Dermis microvascular lymphatic vessel endothelial cell (primary cell): ENCODE measurements at places on chromosomes 7 and 10. TPM values are rescaled to one million over a fixed set of nuclear protein-coding genes. Genes with fewer than 3 reads are reported as not detected.

Gene CCAR1
- total RNA-seq: 20.7 and 32.7 TPM in 2 replicates

Gene KIAA1217
- total RNA-seq: 9.1 and 11.1 TPM in 2 replicates

Gene UBE3C
- 75.0 and 77.9 TPM in 2 replicates for total RNA-seq

Gene VWA2
- not detected in 2 replicates for total RNA-seq

Gene SFMBT2
- 0.90 and 1.9 TPM in 2 replicates for total RNA-seq

Gene SAP25
- 0.13 TPM in 1 of 2 replicates, not detected in the other for total RNA-seq

Gene C7orf57
- total RNA-seq: under 0.01 TPM in 1 of 2 replicates, not detected in the other

Gene OR2A5
- total RNA-seq: not detected in 2 replicates

Gene FAM180A
- total RNA-seq: not detected in 2 replicates

Gene ENKUR
- total RNA-seq: 0.38 and 0.51 TPM in 2 replicates

Gene NUTM2B
- under 0.01 and 0.26 TPM in 2 replicates for total RNA-seq

Gene AKR1B1
- 34.4 and 48.3 TPM in 2 replicates for total RNA-seq

Gene VWDE
- under 0.01 TPM in 2 replicates for total RNA-seq

Gene CACNB2
- total RNA-seq: under 0.01 TPM in 1 of 2 replicates, not detected in the other

Gene FHIP2A
- 23.5 and 31.5 TPM in 2 replicates for total RNA-seq

Gene RPP38
- 6.5 and 10.2 TPM in 2 replicates for total RNA-seq

Gene MYOF
- 119 and 180 TPM in 2 replicates for total RNA-seq

Gene CCDC146
- total RNA-seq: 0.26 and 1.5 TPM in 2 replicates

Gene PRKCQ
- 0.38 and 0.39 TPM in 2 replicates for total RNA-seq

Gene NEUROG3
- total RNA-seq: not detected in 2 replicates

Gene CALHM1
- total RNA-seq: not detected in 2 replicates

Gene FZD1
- total RNA-seq: 2.8 TPM in 2 replicates

Gene MMRN2
- total RNA-seq: 82.2 and 108 TPM in 2 replicates

Gene GRK5
- total RNA-seq: 28.0 and 35.9 TPM in 2 replicates

Gene KCNIP2
- total RNA-seq: 0.13 TPM in 2 replicates

Gene PLEKHA8
- total RNA-seq: 11.8 and 13.0 TPM in 2 replicates

Gene EBLN1
- total RNA-seq: not detected in 2 replicates

Gene ACHE
- total RNA-seq: 1.2 and 4.3 TPM in 2 replicates

Gene ACTR3C
- total RNA-seq: 4.7 and 7.1 TPM in 2 replicates

Gene NODAL
- not detected in 2 replicates for total RNA-seq

Gene SPDYE9
- not detected in 2 replicates for total RNA-seq

Gene CDH23
- total RNA-seq: under 0.01 TPM in 2 replicates

Gene H2BK1
- not detected in 2 replicates for total RNA-seq

Gene TRA2A
- 24.9 and 29.3 TPM in 2 replicates for total RNA-seq

Gene CLDN4
- under 0.01 and 0.25 TPM in 2 replicates for total RNA-seq

Gene ZNF138
- 2.1 and 3.2 TPM in 2 replicates for total RNA-seq

Gene AZGP1
- total RNA-seq: not detected in 2 replicates

Gene ELFN1
- 0.38 and 0.90 TPM in 2 replicates for total RNA-seq

Gene SLC29A4
- total RNA-seq: 0.64 and 2.1 TPM in 2 replicates
